ENCODE measurements at places on chromosomes 16 and 17.

DNA sequence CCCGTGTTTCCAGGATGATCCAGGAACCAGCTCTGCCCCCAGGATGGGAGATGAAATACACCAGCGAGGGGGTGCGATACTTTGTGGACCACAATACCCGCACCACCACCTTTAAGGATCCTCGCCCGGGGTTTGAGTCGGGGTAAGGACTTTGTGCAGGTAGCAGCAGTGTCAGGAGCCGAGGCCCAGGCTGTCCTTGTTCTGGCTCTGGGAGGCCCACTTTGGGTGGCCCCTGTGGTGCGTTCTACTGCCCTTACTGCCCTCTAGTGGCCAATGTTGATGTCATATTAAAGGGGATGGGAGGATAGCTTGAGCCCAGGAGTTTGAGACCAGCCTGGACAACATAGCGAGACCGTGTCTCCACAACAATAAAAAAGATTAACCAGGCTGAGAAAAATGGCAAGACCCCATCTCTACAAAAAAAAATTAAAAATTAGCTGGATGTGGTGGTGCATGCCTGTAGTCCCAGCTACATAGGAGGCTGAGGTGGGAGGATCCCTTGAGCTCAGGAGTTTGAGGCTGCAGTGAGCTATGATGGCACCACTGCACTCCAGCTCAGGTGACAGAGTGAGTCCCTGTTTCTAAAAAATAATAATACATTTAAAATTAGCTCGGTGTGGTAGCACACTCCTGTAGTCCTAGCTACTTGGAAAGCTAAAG, 20.9 kb upstream of the CLEC18A start:
- no peak for DNase-seq

DNA sequence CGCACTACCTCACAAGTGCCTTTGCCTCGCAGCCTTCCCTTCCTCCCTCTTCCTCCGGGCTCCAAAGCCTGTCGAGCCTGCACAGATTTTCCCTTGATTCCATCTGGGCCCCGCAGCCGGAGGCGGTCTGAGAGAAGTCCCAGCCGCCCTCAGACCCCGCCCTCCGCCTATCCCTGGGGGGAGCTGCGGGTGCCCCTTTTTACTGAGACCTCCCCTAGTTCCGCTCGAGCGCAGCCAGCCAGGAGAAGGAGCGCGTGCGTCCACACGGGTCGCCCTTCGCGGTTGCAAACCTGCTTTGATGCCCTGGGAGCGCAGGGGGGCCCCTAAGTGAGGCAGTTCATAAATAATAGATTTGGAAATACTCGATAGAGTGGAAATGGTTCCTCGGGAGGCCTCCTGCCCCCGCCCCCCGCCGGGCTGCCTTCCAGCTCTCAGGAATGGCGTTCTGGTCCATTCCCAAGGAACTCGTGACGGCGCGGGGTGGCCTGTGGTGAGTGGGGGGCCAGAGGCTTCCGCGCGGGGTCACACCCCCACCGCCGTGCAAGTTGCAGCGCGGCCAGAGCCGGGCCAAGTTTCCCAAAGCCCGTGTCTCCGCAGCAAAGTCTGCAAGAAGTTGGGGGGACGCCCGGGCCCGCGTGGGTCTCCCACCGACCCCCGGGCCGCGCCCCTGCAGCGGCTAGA, 610 bp downstream of the C16orf74 start:
- peak; percentile 80 for DNase-seq

DNA sequence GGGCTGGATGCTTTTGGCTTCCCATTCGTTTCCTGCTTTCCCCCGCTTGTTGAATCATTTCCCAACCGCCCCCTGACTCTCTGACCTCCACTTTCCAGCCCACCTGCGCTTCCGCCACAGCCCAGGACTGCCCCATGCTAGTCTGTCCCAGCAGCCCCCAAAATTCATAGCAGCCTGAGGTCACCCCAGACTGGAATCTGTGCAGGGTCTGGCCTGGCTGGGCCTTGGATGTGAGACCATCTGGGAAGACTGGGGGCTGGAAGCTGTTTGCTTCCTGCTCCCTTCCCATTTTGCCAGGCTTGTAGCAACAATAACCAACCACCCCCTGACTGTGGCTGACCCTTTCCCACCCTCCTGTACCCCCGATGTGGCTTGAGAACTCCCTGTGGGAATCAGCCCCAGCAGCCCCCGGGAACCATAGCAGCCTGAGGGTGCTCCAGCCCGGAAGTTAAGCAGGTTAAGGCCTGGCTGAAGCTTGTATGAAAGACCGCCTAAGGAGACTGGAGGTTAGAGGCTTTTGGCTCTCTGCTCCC, 2290.8 kb downstream of the TP53TG3F start:
- no peak for DNase-seq

DNA sequence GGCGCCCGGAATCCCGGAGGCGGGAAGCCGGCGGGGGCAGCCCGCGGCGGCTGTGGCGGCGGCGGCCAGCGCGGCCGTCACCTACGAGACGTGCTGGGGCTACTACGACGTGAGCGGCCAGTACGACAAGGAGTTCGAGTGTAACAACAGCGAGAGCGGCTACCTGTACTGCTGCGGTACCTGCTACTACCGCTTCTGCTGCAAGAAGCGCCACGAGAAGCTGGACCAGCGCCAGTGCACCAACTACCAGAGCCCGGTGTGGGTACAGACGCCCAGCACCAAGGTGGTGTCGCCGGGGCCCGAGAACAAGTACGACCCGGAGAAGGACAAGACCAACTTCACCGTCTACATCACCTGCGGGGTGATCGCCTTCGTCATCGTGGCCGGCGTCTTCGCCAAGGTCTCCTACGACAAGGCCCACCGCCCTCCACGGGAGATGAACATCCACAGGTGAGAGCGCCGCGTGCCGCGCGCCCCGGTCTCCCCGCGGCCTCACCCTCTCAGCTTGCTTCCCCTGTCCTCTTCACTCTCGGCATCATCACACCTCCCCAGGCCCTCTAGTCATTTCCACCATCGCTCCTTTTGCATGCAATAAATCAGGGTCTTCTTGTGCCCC, 706 bp downstream of the SHISA6 start:
- DNase-seq, result peak; percentile 63

DNA sequence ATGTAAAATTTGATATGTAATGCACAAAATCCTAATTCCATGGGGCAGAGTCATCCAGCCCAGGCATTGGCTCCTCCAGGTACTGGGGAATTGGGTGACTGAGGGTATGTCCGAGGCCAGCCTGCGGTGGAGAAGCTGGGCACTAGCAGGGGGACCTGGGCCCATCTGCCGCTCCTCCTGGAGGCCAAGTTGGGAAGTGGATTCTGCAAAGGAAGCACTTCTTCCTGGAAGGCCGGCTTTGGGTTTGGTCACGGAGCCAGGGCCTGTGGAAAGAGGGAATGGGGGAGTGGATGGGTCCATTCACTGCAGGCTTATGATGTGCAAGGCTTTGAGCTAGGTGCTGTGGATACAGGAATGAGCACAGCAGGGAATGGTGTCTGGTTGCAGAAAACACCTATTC, 85.8 kb downstream of the GNAO1 start:
- DNase-seq, result no peak

- DNase-seq, result no peak
Measured at GRCh38 chr16:25110387-25110947, 1.1 kb upstream of the LCMT1 start.

- no peak for DNase-seq
Measured at GRCh38 chr16:71373073-71373472, 14.6 kb downstream of the CALB2 start.

DNA sequence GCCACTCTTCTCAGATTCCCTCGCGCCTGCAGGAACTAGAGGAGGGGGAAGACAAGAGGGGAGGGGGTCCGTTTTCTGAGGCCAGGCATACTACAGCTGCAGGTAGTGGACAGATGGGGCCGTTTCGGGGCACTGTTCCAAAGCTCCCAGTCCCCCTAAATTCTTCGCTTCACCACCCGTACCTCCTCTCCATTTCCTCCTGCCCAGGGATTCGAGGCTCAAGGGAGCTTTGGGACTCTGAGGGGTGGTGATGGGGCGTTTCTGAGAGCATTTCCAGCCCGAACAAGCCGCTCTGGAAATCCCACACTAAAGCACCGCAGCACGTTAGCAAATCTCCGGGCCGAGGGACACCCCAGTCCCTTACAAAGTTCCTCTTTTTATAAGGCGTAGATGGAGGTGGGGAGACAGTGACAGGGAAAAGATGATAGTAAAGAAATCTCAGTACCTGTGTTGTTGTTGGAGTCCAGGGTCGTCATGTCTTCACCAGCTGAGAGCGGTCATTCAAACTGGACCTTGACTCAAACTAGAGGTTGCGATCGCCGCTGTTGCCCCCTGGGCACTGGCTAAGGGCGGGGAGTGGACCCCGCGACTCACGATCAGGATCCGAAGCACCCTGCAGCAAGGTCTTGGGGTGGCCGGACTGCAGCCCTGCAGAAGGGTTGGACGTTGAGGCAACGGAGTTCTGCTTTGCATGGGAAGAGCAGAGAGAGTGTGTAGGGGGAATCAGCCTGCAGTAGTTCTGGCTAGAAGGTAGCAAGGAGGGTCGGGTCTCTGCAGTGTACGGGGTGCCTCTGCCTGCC, 570 bp downstream of the NR1D1 start:
- peak; percentile 82 for DNase-seq

DNA sequence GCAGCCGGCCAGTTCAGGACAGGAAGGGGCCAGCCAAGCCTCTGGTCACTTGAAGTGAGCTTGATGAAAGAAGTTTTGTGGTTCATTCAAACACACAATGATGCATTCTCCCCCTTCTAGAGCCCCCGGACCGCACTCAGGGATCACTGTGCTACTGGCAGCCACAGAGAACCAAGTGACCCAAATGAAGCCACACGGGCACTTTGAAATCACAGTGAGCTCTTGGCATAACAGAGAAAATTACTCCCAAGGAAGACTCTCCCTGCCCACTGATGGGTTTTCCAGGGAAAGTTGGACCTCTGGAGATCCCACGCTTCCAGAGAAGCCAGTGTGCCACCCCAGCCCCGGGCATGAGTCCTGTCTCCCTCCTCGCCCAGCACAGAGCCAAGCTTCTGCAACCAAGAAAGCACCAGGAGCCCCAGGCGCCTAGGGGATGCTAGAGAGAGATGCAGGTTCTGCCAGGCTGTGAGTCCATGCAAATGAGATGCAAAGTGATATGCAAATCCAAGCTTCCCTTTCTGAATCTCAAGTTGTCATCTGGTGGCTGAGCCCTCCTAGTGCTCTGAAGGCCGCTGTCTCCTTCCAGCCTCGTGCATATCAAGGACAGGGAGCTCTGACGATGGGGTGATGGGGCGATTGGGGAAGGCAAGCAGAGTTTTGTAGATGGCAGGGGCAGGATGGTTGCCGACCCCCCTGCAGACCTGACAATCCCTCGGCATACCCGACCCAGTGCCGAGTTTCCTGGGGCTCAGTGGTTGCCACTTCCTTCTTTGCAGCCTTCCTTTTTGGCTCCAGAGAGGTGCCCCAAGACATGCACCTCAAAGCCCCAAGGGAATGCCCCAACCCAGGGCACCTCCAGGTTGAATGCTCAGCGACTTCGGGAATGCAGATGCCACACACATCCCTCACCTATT, 59.7 kb upstream of the TNRC6C start:
- no peak for DNase-seq

DNA sequence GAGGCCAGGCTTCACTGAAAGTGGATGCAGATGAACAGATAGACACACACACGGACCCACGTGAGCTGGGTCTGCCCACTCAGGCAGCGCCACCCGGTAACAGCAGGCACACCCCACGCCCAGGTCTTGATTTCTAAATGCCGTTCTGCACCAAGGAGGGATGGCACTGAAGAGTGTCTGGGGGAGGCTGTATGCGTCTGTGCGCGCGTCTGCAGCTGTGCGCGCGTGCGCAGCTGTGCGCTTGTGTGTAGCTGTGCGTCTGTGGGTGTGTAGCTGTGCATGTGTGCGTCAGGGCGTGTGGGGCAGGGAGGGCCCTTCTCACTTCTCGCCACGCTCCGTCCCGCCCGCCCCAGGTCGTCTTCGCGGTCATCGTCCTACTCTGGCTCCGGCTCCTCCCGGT, 15.5 kb upstream of the IL17C start:
- no peak for DNase-seq

DNA sequence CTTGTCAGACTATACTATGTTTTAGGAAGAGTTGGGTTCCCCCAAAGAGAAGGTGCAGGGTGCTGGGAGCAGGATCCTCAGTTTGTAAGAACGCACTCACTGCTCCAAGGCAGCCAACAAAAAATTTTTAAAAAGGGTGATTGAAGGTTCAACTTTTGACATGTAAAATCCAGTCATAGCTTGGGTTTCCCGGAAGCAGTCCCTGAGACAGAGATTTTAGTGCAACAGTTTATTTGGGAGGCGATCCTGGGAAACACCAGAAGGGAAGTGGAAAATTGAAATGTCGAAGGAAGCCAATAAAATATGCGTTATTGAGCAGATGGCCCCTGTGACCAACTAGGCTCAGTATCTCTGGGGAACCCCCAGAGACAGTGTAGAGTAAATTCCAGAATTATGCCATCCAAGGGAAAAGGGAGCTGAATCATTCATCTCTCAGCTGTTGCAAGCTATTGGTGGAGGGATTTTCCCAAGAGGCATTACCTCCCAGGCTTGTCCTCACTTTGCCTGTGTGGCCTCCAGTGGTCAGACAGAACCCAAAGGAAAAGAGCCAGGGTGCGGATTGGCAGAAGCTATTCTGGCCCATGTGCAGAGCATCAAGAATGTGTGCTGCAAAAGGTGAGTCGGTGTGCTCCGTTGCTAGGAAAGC, 72.9 kb downstream of the HS3ST3B1 start:
- DNase-seq, result no peak
